ENCODE measurements at places on chromosomes 6 and 20.

DNA sequence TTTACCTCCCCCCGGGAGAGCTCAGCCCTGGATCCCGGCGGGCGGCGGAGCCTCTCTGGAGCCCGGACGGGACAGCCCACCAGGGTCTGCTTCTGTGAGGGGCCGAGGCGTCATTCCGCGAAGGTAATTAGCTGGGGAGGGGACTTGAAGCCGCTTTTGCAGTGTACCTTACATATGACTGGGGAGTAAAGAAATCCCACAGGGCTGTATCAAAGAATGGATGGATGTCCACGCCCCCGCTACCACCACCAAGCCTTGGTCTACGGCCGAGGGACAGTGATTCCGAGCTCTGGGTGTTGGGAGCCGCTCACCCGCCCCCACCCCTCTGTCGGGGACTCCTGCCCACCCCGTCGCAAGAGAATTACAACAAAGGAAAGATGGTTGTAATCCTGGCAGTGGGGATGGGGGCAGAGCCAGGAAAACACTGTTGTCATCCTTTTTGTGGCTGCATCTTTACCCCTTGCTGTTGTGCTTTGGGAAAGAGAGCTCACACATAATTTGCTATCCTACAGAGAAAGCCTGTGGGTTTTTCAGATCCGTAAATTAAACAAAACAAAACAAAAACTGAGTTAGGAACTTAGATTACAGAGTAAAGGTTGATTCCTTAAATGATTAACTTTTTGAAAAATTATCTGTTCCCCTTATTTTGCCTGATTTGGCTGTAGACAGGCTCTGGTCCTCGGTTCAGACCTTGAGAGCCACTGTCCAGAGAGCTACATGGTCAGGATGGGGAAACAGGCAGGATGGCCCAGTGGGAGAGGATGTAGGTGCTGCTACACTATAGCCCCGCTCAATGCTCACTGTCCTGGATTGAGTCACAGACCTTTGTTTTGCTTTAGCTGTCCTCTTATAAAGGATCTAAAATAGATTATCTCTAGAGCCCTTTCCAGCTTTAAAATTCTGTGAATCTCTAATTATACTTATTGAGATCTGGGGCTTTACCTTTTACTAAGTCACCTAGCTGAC lies 997 bp upstream of the FBXO30 start:
- H3K27me3 ChIP-seq: no peaks in the 10 kb centered on the region
- no peaks in the 10 kb centered on the region for H3K36me3 ChIP-seq
- peaks cover 37% of the 10 kb centered on the region for H3K4me1 ChIP-seq
- no peak for DNase-seq
- peak overlapping the region; percentile 94 for H3K27ac ChIP-seq
- H3K4me3 ChIP-seq: peak overlapping the region; percentile 87

GRCh38 chr6:44809258-44809657 lies 421.8 kb downstream of the CDC5L start:
- H3K27ac ChIP-seq: no peak overlapping the region
- H3K36me3 ChIP-seq: no peaks in the 10 kb centered on the region
- no peak overlapping the region for H3K4me3 ChIP-seq

GRCh38 chr6:42128460-42129359 lies 13.7 kb downstream of the C6orf132 start:
- no peaks in the 10 kb centered on the region for H3K4me1 ChIP-seq
- no peak overlapping the region for H3K4me3 ChIP-seq
- no peaks in the 10 kb centered on the region for H3K36me3 ChIP-seq
- H3K27ac ChIP-seq: no peak overlapping the region

DNA sequence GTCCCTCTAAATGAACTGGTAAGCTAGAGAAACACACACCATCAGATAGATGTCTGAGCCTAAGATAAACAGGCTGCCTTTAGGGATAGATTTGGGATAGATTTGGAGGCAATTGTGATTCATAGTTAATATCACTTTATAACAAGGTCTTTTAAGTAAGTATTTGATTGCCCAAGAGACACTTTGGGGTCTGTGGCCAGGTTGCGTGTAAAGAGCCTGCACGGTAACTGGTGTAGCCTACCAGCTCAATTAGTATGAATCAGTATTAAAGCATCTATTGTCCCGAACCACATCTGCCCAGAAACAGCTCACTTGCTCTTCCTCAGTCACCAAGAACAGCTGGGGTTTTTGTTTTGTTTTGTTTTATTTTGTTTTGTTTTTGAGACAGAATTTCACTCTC lies 193.3 kb downstream of the SASH1 start:
- no peak overlapping the region for H3K4me3 ChIP-seq
- no peaks in the 10 kb centered on the region for H3K27me3 ChIP-seq
- peaks cover 5% of the 10 kb centered on the region for H3K4me1 ChIP-seq
- no peak for DNase-seq

DNA sequence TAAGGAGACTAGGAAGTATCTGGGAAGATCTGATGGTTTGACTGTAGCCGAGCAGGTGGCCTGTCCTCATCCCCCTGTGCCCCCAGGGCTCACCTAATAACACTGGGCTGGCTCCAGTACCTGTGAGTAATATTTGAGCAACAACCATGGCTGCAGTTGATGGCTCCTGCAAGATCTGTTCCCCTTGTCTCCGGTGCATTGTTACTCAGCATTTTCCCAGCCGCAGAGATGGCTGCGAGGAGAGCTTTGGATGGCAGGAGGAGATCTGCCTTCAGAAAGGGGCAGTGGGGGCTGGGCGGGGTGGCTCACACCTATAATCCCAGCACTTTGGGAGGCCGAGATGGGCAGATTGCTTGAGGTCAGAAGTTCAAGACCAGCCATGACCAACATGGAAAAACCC lies 39.3 kb downstream of the PTK7 start:
- H3K27me3 ChIP-seq: no peaks in the 10 kb centered on the region
- H3K4me3 ChIP-seq: no peak overlapping the region
- no peak overlapping the region for H3K27ac ChIP-seq
- peaks cover under 1% of the 10 kb centered on the region for H3K4me1 ChIP-seq
- H3K36me3 ChIP-seq: no peaks in the 10 kb centered on the region
- DNase-seq: no peak

- H3K27ac ChIP-seq: no peak overlapping the region
- H3K4me1 ChIP-seq: peaks cover 17% of the 10 kb centered on the region
- DNase-seq: no peak
- no peak overlapping the region for H3K4me3 ChIP-seq
- H3K27me3 ChIP-seq: no peaks in the 10 kb centered on the region
Observed at GRCh38 chr6:111256646-111257045, 169.3 kb downstream of the SLC16A10 start.

- no peaks in the 10 kb centered on the region for H3K36me3 ChIP-seq
- no peak overlapping the region for H3K27ac ChIP-seq
- DNase-seq: no peak
- no peak overlapping the region for H3K4me3 ChIP-seq
Observed at GRCh38 chr20:19881080-19881840, 123.2 kb downstream of the RIN2 start.

- no peak overlapping the region for H3K27ac ChIP-seq
- no peaks in the 10 kb centered on the region for H3K27me3 ChIP-seq
- no peaks in the 10 kb centered on the region for H3K36me3 ChIP-seq
Observed at GRCh38 chr6:7512320-7512719, 29.2 kb upstream of the DSP start.

DNA sequence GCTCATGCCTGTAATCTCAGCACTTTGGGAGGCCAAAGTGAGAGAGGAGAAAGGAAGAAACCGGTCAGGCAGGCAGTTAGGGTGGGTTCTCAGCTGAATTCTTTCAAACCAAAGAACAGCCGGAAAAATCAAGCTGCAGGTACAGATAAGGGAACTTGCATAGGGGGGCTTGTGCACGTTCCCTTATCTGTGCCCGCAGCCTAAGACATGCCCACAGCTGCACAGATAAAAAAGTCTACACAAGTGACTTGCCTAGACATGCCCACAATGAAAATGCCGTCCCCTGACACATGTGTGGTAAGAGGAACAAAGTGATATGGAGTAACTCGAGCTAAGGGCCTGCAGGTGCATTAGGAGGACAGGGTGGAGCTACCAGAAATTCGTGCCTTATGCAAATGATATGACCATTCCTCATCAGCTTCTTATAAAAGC lies 175.8 kb upstream of the SALL4 start:
- no peaks in the 10 kb centered on the region for H3K27me3 ChIP-seq
- no peaks in the 10 kb centered on the region for H3K4me1 ChIP-seq
- H3K36me3 ChIP-seq: no peaks in the 10 kb centered on the region

GRCh38 chr6:144615870-144616269 lies 330.7 kb downstream of the UTRN start:
- no peaks in the 10 kb centered on the region for H3K36me3 ChIP-seq
- H3K27me3 ChIP-seq: no peaks in the 10 kb centered on the region
- no peaks in the 10 kb centered on the region for H3K4me1 ChIP-seq
- no peak overlapping the region for H3K4me3 ChIP-seq
- H3K27ac ChIP-seq: no peak overlapping the region

GRCh38 chr20:7696311-7696710 lies 243.9 kb downstream of the HAO1 start:
- no peak overlapping the region for H3K4me3 ChIP-seq
- no peaks in the 10 kb centered on the region for H3K27me3 ChIP-seq
- no peak for DNase-seq
- H3K4me1 ChIP-seq: no peaks in the 10 kb centered on the region

GRCh38 chr20:4235512-4236043 lies 220.2 kb upstream of the RNF24 start:
- peak overlapping the region; percentile 60 for H3K27ac ChIP-seq
- H3K4me3 ChIP-seq: no peak overlapping the region
- H3K36me3 ChIP-seq: no peaks in the 10 kb centered on the region
- H3K27me3 ChIP-seq: no peaks in the 10 kb centered on the region
- DNase-seq: no peak

GRCh38 chr20:57020364-57020763 lies 246.1 kb downstream of the BMP7 start:
- H3K4me3 ChIP-seq: no peak overlapping the region
- H3K27ac ChIP-seq: no peak overlapping the region
- H3K4me1 ChIP-seq: no peaks in the 10 kb centered on the region

GRCh38 chr20:22180244-22180643 lies 404.1 kb downstream of the FOXA2 start:
- H3K4me1 ChIP-seq: no peaks in the 10 kb centered on the region
- H3K27ac ChIP-seq: no peak overlapping the region
- H3K4me3 ChIP-seq: no peak overlapping the region
- DNase-seq: no peak
- H3K36me3 ChIP-seq: no peaks in the 10 kb centered on the region

DNA sequence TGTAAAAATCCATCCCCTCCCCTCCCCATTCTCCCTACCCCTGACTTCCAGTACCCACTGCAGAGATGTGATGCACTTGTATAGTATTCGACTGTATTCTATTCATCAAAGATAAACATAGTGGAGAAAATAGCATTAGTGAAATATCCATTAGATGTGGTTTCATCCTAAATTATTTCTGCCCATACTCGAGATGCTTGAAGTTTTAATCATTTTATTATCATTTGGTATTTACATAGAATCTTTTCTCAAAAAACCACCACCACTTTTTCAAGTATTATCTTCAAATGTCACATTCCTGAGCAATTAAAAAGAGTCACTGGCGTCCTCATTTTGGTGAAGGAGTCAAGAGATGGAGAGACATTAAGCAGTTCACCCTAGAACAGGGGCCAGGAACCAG lies 181.9 kb downstream of the HAO1 start:
- no peak overlapping the region for H3K27ac ChIP-seq
- no peaks in the 10 kb centered on the region for H3K4me1 ChIP-seq
- no peaks in the 10 kb centered on the region for H3K27me3 ChIP-seq
- no peak for DNase-seq
- no peak overlapping the region for H3K4me3 ChIP-seq
